ENCODE measurements at places on chromosomes 1 and 21. TPM values are rescaled to one million over a fixed set of nuclear protein-coding genes. Genes with fewer than 3 reads are reported as not detected.

- H3K4me3 ChIP-seq: peak overlapping the region; percentile 64
- no peaks in the 10 kb centered on the region for H3K27me3 ChIP-seq
- H3K27ac ChIP-seq: peak overlapping the region; percentile 77
- no peak for DNase-seq
- peaks cover 46% of the 10 kb centered on the region for H3K4me1 ChIP-seq
Observed at GRCh38 chr1:178541829-178542553, 29.1 kb downstream of the TEX35 start.

- DNase-seq: no peak
- no peak overlapping the region for H3K27ac ChIP-seq
- no peak overlapping the region for H3K4me3 ChIP-seq
- H3K36me3 ChIP-seq: no peaks in the 10 kb centered on the region
Observed at GRCh38 chr1:159200769-159201168, 3.9 kb upstream of the ACKR1 start.

GRCh38 chr1:236326432-236326831 is 44.7 kb upstream of the ERO1B start:
- H3K27me3 ChIP-seq: no peaks in the 10 kb centered on the region
- H3K4me3 ChIP-seq: no peak overlapping the region
- no peaks in the 10 kb centered on the region for H3K4me1 ChIP-seq
- DNase-seq: no peak
- H3K36me3 ChIP-seq: no peaks in the 10 kb centered on the region

- H3K27me3 ChIP-seq: no peaks in the 10 kb centered on the region
- no peak for DNase-seq
- H3K4me1 ChIP-seq: peaks cover 19% of the 10 kb centered on the region
- no peaks in the 10 kb centered on the region for H3K36me3 ChIP-seq
Observed at GRCh38 chr21:38264571-38264970, 7.8 kb downstream of the KCNJ15 start.

DNA sequence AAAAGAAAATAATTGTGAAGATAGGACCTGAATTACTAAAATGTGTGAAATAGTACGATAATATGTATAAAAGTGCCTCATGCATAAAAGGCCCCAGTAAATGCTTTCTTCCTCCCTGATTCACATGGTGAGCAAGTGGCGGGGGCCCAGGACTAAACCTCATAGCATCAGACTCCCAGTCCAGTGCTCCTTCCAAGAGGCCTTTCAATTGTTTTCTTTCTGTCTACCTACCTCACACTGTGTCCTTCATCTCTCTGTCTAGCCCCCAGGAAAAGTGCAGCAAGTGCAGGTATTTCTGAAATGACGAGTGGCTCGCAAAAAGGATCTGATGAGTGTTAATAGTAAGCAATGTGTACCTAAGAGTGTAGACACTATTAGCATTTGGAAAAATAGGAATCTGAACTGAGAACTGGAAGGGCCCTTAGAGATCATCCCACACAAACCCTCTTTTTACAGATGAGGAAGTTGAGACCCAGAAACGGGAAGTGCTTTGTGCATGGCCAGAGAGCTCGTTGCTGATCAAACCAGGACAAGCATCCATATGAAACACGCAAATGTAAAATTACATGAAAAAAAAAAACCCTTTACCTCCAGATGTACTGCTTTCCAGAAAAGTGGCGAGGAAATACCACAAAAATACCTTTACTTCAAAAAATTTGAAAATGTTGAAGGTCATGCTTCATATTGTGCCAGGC is 118.2 kb upstream of the HOOK1 start:
- no peaks in the 10 kb centered on the region for H3K27me3 ChIP-seq
- peaks cover 9% of the 10 kb centered on the region for H3K4me1 ChIP-seq
- DNase-seq: no peak
- no peaks in the 10 kb centered on the region for H3K36me3 ChIP-seq
- H3K27ac ChIP-seq: no peak overlapping the region

- peak; percentile 44 for DNase-seq
- peaks cover 3% of the 10 kb centered on the region for H3K4me1 ChIP-seq
- peaks cover 66% of the 10 kb centered on the region for H3K27me3 ChIP-seq
- no peak overlapping the region for H3K27ac ChIP-seq
Observed at GRCh38 chr1:152110365-152110859, 4.8 kb downstream of the TCHH start.

- H3K4me3 ChIP-seq: no peak overlapping the region
- no peaks in the 10 kb centered on the region for H3K4me1 ChIP-seq
- DNase-seq: no peak
- no peaks in the 10 kb centered on the region for H3K36me3 ChIP-seq
Observed at GRCh38 chr1:236736761-236737160, 50.5 kb downstream of the ACTN2 start.

- H3K36me3 ChIP-seq: no peaks in the 10 kb centered on the region
- no peaks in the 10 kb centered on the region for H3K27me3 ChIP-seq
- H3K27ac ChIP-seq: no peak overlapping the region
- DNase-seq: no peak
- H3K4me1 ChIP-seq: no peaks in the 10 kb centered on the region
- H3K4me3 ChIP-seq: no peak overlapping the region
Observed at GRCh38 chr1:164953098-164953497, 394.1 kb downstream of the PBX1 start.

- DNase-seq: no peak
- peak overlapping the region; percentile 52 for H3K4me3 ChIP-seq
- peaks cover 2% of the 10 kb centered on the region for H3K36me3 ChIP-seq
- peak overlapping the region; percentile 12 for H3K27ac ChIP-seq
- H3K4me1 ChIP-seq: peaks cover 3% of the 10 kb centered on the region
- H3K27me3 ChIP-seq: no peaks in the 10 kb centered on the region
Observed at GRCh38 chr1:163320891-163321290, 863 bp upstream of the NUF2 start.

GRCh38 chr1:229972600-229973296 is 94.3 kb upstream of the GALNT2 start:
- no peak overlapping the region for H3K4me3 ChIP-seq
- H3K27me3 ChIP-seq: no peaks in the 10 kb centered on the region
- no peak overlapping the region for H3K27ac ChIP-seq
- no peak for DNase-seq
- H3K36me3 ChIP-seq: no peaks in the 10 kb centered on the region
- H3K4me1 ChIP-seq: no peaks in the 10 kb centered on the region

GRCh38 chr1:54404939-54405897 is 976 bp downstream of the SSBP3 start:
- no peak for DNase-seq
- H3K27ac ChIP-seq: peak overlapping the region; percentile 22
- peak overlapping the region; percentile 60 for H3K4me3 ChIP-seq
- H3K4me1 ChIP-seq: peaks cover 22% of the 10 kb centered on the region

DNA sequence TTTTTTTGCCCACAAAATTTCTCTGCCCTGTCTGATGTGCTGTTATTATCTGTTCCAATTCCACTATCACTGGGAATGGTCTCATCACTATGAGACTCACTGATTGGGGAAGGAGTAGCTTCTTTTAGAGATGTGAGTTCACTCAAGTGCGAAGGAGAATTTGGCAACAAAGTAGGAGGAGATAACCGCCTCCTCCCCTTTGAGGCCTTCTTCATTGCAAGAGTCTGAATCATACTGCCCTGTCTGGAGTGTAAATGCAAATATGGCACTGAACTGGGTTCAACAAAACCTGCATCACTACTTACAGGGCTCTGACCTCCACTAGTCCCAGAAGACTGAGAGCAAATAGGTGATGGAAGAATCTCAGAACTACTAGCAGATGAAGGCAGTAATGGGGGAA is 83.4 kb downstream of the ASH1L start:
- DNase-seq: peak; percentile 72
- peaks cover 14% of the 10 kb centered on the region for H3K36me3 ChIP-seq
- no peaks in the 10 kb centered on the region for H3K27me3 ChIP-seq
- peaks cover 4% of the 10 kb centered on the region for H3K4me1 ChIP-seq
- H3K27ac ChIP-seq: no peak overlapping the region

- H3K4me3 ChIP-seq: no peak overlapping the region
- H3K36me3 ChIP-seq: no peaks in the 10 kb centered on the region
- H3K27ac ChIP-seq: no peak overlapping the region
- H3K27me3 ChIP-seq: no peaks in the 10 kb centered on the region
- H3K4me1 ChIP-seq: no peaks in the 10 kb centered on the region
- no peak for DNase-seq
Observed at GRCh38 chr1:209012443-209013196, 570.9 kb upstream of the CAMK1G start.

DNA sequence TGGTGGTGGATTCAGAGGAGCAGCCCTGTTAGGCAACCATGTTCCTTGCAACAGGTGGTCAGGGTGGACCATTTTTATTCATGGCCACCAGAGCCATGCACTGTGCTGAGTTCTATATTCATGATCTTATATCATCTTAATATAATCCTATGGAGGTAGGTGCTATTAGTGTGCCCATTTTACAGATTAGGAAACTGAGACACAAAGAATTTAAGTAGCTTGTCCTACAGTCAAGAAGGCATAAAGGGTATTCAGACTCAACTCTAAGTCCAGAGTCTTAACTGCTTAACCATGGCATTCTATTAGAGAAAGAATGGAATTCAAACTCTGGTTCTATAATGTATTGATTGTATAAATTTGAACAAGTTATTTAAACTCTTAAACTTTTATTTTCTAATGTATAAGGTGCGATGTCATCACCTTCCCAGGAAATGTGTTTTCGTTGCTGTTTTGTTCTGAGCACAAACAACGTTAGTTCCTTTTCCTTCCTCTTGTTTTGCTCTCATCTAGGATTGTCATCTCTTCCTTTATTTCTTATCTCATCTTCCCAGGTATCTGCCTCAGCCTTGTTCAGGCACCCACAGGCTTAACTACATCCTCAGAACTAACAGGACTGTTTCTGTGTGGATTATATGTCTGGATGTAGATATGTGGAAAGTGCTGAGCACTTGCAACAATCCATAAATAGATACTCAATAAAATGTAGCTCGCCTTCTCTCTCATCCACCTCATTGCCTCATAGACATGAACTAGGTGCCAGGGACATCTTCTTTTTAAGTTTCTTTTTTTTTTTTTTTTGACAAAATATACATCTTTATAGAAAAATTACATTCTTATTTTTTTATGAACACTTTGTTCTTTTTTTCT is 207.1 kb downstream of the NFIA start:
- no peak overlapping the region for H3K4me3 ChIP-seq

DNA sequence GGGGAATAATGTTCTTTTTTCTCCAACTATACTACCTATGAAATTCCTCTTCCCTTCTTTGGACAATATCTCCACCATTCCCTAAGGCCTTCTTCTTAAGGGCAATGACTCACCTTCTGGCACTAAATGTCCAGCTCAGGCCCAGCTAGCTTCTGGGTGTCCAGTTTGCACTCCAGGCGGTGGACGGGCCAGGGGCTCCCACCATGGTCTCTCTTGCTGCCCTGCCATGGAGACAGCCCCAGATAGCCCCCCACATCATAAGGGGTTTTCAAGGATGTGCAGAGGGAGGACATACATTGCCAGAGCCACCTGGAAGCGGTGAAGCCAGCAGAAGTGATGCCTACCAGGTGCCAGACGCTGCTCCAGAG is 43.8 kb downstream of the C1orf198 start:
- H3K36me3 ChIP-seq: no peaks in the 10 kb centered on the region
- DNase-seq: peak; percentile 51
- 0 out of 2 replicates have a peak overlapping the region, but pooled peaks have one; percentile 3 for H3K27ac ChIP-seq
- H3K4me1 ChIP-seq: peaks cover 24% of the 10 kb centered on the region

IRF6 gene
- 2.9 TPM for total RNA-seq

INSRR gene
- not detected for total RNA-seq

HTR1D gene
- 0.18 TPM for total RNA-seq

TFF1 gene
- not detected for total RNA-seq

SLC16A4 gene
- 73.0 TPM for total RNA-seq

CYP4A11 gene
- not detected for total RNA-seq

RIPPLY3 gene
- total RNA-seq: not detected

LCE1C gene
- total RNA-seq: not detected

VWA5B1 gene
- not detected for total RNA-seq

SPRR1B gene
- not detected for total RNA-seq

GJA4 gene
- total RNA-seq: not detected

All from IMR-90 (cell line).